EL (cell line): ENCODE measurements at places on chromosomes 7 and 10.

GRCh38 chr7:128304212-128304611 lies 39.5 kb downstream of the RBM28 start:
- DNase-seq = no peak

DNA sequence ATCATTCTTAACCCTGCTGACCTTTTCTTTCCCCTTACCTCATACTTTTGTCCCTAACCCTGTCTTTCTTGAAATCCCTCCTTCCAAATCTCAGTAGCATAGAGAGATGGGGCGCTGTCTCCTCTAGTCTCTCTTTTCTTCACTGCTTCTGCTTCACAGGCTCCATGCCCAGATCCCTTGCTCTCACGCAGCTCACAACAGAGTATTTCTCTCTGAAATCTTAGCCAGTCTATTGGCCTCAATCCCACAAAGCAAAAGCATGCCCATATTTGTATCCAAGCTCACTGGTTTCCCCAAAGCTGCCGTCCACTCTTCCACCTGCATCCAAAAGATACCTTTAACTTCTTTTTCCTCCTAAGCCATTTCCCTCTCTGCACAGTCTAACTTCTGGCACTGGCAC lies 526.8 kb downstream of the PLXDC2 start:
- no peak for DNase-seq

- peak; percentile 56 for DNase-seq
Observed at GRCh38 chr10:47336387-47337134, 11.6 kb upstream of the RBP3 start.

DNA sequence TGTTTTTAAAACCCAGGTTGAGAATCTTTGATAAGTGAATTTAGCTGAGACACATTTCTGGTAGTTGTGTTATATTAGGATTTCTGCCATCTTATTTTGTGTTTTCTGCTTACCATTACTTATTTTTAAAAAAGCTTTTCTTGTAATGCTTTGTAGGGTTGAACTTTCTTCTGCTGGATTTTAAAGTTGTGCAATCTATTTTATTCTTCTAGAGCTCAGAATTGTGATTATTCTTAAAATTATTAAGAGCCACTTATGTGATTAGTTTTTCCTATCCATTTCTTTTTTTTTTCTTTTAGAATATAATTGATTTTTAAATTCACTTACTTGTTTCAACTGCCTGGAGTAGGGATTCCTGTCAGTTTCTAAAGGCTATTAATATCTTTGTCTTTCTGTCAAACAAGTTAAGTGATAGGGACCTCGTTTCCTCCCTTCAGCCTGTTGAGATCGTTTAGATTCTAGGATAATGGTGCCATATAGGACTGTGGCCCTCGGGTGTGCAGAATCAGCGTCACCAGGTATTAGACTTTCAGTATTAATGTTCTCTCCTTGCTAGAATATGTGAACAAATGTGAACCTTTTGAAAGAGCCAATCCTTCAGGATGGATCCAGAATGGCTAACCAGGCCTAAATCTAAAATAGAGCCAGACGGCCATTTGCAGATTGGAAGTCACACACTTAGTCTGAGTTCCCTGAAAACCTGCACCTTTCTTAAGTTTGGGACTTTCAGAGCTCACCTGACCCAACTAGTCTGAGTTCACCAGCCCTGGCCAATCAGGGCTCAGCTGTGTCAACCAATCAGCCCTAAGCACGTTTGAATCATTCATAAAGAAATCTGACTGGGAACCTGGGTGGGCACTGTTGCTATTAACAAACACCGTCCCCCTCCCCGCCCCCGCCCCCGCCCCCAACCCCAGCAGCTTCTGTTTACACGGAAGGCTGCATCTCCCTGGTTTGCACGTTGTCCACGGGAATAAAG lies 26.2 kb downstream of the CUX1 start:
- no peak for DNase-seq

- DNase-seq = no peak
Observed at GRCh38 chr10:44968091-44968490, 8.5 kb downstream of the RASSF4 start.

DNA sequence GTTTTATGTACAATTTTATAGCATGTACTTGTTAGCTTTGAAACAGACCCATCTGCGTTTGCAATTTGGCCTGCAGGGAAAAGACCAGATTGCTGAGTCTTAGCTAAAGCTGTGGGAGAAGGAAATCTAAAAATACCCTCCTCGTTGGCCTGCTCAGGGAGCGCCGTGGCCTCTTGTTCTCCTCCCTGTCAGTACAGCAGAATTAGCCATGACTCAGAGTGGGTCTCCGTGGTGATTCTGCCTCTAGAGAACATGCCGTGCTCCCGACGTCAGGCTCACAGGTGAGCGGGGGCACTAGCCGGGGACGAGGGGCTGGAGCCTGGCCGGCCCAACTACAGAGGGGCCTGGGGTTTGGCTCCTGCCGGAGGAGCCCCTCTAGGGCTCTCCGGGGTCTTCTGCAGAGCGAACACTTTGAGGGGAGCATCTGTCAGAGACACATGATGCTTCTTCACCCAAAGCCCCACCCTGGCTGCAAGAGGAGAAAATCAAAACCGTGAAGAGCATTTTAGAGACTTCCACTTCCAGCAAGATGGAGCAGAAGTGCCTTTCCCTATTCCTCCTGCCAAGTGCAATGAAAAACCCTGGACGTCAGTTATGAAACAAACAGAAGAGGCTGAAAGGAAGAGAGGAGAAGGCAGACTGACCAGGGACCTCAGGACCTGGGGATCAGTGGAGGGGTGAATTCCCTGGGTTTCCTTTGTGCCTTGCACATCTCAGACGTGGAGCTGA lies 98.9 kb downstream of the LHPP start:
- peak; percentile 25 for DNase-seq

- DNase-seq = no peak
Observed at GRCh38 chr7:95491634-95492314, 6.0 kb downstream of the ASB4 start.

DNA sequence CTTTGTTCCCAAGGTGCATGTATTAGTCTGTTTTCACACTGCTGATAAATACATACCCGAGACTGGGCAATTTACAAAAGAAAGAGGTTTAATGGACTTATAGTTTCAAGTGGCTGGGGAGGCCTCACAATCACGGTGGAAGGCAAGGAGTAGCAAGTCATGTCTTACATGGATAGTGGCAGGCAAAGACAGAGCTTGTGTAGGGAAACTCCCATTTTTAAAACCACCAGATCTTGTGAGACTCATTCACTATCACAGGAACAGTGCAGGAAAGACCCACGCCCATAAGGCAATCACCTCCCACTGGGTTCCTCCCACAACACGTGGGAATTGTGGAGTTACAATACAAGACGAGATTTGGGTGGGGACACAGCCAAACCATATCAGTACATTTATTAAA lies 92.9 kb downstream of the PPP1R3C start:
- DNase-seq = no peak

DNA sequence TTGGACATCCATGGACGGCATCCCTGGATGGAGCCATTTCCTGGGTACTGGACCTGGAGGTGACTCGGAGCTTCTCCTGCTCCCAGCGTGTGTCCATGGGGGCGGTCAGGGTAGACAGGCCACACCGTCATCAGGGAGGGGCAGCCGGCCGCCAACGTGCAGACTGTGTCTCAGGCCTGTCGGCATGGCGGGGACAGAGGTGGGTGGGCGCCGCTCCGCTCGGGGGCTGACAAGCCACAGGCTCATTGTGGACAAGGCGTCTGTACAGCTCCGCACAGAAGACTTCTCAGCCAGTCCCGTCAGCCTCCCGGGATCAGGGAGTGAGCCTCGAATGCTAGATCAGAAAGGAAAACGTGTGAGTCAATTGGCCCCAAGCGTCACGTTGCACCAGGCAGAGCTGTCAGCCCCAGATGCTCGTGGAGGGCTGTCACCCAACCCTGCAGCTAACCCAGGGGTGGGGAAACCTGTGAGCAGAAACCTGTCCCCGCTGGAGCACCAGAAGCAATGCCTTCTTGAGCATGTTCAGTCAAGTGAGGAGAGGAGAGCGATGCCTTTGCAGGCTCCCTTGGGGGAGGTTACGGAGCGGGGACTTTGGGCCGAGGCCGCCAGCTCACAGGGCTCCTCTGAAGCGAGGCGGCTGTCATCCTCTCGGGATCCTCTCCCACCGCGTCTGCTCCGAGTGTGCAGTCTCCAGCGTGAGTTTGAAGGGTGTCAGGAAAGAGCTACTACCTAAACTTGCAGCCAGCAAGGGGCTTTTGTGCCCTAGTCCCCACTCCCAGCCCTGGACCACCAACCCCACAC lies 16.0 kb upstream of the DPYSL4 start:
- DNase-seq = no peak

- no peak for DNase-seq
Observed at GRCh38 chr7:40316176-40316575, 181.4 kb downstream of the SUGCT start.

- peak; percentile 1 for DNase-seq
Observed at GRCh38 chr7:119197877-119198527, 973.5 kb downstream of the ANKRD7 start.

DNA sequence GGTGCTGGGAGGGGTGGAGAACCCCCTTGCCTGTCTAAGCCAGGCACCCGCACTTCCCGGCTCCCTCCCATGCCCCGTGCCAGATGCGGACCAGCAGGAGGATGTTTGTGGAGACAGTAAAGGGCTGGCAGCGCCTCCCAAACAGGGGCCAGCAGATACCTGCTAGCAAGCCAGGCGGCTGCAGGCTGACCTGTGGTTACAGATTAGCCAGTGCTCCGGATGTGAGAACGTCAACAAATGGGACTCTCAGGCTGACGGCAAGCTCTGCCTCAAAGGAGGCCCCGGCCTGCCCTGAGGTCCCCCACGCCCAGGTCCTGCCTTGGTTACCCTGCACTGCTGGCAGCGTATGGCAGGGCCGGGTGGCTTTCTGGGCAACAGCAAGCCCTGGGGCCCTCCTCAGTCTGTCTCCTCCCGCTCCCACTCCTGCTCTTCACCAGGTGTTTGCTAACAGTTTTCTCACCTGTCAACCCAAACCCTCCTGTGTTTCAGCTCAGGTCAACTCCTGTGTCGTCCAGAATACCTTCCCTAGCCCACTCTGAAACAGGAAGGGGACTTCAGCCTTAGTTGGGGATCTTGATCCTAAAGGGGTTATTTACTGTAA lies 85.4 kb downstream of the NEURL1 start:
- no peak for DNase-seq

DNA sequence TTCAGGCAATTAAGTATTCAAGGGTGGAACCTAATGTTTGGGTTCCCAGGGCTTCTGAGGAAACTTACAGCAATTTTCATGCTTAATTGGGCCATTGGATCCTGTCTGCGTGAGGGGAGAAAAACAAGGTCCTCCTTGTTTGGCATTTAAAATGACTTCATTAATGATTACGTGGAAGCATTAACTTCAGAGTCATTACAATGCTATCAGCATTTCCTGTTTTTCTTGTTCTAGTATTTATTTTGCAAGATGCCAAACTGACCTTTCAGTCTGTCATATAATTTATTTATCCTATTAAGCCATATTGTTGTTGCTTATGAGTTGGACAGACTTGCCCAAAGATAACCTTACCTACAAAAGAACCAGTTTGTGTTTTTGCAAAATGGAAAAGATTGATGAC lies 324.1 kb upstream of the LRRN3 start:
- DNase-seq = no peak

GRCh38 chr10:132836832-132837540 lies 51.0 kb upstream of the NKX6-2 start:
- peak; percentile 15 for DNase-seq
